CD4-positive, alpha-beta T cell treated with Interferon alpha-2 for 1 hour (primary cell): ENCODE measurements at places on chromosomes 16 and 17.

- no peak for DNase-seq
Observed at GRCh38 chr17:79951361-79952264, 84.1 kb downstream of the TBC1D16 start.

DNA sequence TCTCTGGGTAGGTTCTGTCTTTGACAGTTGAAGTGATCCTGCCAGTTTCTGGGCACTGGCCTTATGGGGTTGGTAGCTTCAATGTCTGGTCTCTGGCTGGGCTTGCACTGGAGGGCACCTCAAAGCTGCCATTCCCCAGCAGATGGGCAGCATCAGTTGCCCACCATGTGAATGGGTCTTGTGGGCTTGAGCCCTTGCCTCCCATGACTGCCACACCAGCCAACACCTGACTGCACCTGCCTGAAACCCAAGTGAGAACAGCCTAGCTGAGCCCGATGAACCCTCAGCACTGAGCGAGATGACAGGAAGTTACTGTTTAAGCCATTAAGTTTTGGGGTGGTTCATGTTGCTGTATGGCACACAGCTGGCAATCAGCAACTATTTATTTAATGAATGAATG lies 69.1 kb upstream of the AXIN2 start:
- no peak for DNase-seq

- peak; percentile 81 for DNase-seq
Observed at GRCh38 chr16:30184096-30184890, 891 bp downstream of the CORO1A start.

DNA sequence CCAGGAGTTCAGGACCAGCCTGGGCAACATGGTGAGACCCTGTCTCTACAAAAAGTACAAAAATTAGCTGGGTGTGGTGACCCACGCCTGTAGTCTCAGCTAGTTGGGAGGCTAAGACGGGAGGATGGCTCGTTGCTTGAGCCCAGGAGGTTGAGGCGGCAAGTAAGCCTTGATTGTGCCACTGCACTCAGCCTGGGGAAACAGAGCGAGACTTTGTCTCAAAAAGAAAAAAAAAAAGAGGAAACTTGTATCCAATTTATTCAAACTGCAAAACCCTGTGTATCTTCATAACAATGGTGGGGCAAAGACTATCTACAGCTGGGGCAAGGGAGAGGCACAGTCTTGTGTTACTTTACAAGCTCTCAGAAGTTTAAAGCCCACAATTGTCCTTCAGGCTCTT lies 21.5 kb downstream of the GRB7 start:
- DNase-seq, result no peak

GRCh38 chr16:11556945-11557720 lies 29.6 kb downstream of the LITAF start:
- no peak for DNase-seq

DNA sequence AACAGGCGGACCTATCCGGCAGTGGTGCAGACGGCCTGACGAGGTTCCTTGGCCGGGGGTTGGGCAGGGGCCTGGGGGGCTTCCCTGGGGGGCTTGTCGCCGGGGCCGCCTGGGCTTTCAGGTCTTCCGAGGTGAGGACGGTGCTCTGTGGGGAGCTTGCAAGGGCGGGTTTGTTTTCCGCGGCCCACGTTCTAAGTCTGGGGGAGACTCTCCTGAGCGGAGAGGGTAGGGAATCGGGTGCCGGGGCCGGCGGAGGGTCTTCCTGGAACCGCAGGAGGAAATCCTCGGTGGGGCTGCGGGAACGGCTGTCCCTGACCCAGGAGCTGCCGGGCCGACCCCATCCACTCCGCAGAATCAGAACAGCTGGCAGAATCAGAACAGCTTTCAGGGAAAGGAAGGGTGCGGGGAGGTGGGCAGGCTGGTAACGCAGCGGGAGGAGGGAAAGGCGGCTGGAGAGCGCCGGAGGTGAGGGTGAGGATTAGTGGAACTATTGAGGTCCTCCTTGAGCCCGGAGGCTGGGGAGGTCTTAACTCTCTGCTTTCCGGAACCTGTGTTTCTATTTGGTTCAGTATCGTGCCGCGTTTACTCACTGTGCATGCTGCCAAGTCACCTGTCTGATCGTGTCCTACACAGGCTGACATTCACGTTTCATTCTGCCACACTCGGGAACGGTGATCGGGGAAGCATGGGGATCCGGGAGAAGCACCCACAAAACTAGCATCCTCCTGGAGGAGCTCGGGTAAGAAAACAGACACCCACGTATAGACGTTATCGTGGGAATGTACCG lies 28.9 kb downstream of the CPSF4L start:
- peak; percentile 29 for DNase-seq

DNA sequence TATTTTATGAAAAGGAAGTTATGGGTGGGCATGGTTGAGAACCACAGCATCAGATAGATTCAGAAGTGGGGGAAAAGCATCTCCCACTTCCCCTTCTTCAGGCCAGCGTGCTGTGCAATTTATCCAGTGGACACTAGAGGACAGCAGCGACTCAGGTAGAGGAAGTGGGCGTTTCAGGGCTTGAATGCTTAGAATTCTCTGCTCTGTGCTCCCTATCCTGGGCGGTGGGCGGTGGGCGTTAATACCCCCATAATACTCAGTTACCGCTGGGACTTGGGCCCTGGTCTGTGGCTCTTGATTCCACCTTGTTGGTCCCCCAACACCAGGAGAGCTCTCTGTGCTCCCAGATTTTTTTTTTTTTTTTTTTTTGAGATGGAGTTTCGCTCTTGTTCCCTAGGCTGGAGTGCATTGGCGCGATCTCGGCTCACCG lies 3.7 kb upstream of the LYZL6 start:
- peak; percentile 48 for DNase-seq

GRCh38 chr17:40483679-40484078 lies 17.7 kb downstream of the TNS4 start:
- no peak for DNase-seq

DNA sequence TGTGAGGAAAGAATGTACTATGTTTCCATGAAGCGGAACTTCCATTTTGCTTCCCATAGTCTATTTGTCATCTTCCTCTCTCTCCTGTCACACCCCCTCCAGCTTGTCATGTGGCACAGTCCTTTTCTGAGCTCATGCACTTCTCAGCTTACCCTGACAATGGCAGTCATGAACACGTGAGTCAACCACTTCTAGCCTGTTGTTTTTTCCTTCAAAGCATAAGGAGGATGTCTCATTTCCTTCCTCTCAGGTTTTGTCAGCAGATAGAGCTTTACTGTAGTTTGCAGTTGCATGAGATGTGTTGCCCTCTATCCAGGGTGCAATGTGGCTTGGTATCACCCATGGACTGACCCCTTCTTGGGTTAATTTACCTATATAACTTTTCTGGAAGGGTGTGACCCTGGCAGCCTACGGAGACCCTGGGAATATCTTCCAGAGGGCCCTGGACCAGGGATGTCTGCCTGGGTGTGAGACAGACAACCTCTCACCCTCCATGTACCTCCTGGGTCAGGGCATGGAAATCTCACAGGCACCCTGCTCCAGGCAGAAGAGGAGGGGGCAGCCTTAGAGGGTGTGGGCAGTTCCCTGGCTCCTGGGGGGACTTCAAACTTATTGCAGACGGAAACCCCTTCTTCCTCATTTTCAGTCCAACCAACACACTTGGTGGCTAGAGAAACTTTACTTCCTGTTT lies 4.0 kb upstream of the ZNF267 start:
- DNase-seq, result peak; percentile 86
